ENCODE measurements at places on chromosomes 6 and 20. TPM values are rescaled to one million over a fixed set of nuclear protein-coding genes. Genes with fewer than 3 reads are reported as not detected.

GPR63 gene
- 1.9 TPM for total RNA-seq

- no peak for DNase-seq
Observed at GRCh38 chr6:24667378-24667803, 514 bp downstream of the ACOT13 start.

DNA sequence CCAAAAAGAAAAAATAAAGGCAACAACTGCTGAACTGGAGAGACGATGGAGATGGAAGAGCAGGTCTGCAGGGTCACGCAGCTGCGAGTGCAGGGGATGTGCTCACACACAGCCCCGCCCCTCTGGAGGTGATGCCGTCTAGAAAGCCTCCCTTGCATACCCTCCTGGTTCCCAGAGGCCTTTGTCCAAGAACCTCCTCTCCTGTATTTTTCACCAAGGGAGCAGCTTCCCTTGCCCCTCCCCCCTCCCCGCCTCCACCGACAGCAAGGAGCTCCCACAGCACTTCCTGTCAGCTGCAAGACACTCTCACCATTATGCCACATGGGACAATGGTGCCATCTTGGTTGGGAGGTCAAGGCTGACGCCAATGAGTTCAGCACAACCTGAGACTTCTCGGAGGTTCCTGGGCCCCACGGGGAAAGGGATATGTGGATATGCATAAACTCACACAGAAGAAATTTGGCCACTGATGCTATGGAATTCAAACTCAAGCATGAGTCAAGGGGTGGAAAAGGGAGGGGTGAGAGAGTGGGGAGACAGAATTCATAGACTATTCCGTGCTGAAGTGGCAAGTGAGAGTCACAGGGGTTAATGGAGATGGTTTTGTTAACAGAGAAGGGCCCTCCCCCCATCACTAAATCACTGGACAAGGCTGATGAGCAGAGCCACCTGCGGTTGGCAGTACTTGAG, 132.9 kb downstream of the SCML4 start:
- DNase-seq: no peak

SLC13A3 gene
- 1.3 TPM for total RNA-seq

DNA sequence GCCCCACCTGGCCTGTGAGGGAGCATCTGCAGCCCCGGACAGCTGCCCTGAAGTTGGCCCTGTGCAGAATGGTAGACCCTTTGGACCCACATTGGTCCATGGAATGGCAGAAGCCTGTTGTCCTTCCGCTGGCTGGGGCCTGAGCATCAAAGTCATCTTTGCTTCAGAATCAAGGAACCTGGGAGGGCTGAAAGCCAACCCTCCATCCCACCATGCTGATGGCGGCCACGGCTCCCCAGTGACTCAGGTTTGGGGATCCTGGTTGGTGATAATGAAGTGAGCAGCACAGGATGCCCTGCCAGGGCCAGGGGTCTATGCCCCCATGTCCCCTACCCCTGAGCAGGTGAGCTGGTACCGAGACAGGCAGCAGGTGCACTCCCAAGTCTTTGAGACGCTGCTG, 52.8 kb downstream of the YTHDF1 start:
- DNase-seq: no peak

DNA sequence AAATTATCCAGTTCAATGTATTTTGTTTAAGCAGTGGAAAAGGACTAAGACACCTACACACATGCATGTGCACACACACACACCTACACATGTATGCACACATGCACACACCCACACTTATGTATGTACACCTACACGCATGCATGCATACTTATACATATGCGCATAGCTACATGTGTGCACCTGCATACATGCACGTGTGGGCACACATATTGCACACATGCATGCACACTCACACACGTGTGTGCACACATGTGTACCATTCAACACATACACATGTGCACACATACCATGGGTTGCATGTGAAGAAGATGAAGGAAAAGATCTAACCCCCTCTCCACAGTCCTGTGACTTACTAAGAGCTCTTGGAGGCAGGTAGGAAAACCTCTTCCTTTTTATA, 122.0 kb upstream of the MAFB start:
- no peak for DNase-seq

DNA sequence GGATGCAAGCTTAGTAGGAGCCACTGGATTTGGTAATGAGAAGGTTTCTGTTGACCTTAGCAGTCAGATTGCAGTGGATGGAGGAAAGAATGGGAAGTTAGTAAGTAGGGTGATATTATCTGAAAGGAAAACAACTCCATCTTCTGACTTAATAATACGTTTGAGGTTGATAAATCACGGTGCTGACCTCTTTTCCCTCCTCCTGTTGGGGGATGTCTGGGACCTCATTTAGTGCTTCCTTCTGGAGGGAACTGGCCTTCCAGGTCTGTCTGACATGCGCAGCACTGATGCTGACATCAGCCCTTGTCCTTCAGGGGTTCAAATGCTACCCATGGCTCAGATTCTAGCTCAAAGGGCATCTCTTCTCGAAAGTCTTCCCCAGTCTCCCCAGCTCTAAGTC, 48.2 kb upstream of the AKAP12 start:
- DNase-seq: no peak

All from heart left ventricle (tissue), 16 donors.